ENCODE measurements at places on chromosomes 13 and 19.

DNA sequence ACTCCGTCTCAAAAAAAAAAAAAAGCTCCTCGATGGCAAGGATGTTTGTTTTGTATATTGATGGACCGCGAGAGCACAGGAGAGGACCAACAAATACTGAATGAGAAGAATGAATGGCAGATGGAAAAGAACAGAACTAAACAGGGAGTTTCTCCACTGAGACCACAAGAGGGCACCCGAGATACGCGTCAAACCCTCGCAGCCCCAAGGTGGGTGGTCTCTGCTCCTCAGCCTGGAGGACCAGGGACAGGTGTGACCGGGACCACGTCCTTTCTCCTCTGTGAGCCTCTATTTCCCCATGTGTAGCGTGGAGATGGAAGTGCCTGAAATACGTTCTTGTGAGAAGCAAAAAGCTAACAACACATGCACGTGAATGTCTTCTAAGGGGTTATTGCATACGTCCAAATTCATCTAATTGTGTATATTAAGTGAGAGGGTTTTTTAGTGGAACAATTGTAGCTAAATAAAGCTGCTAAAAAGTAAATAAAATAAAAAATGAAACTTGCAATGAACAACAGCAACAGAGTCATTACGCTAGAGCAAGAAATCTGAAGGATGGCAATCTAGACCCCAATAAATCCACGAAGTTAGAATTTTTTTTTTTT, 8.3 kb upstream of the CDC42EP5 start:
- no peak for DNase-seq

GRCh38 chr19:44580366-44580895, 32.9 kb upstream of the IGSF23 start:
- no peak for DNase-seq

GRCh38 chr13:99741960-99742359, 229.6 kb downstream of the ZIC5 start:
- DNase-seq: no peak

DNA sequence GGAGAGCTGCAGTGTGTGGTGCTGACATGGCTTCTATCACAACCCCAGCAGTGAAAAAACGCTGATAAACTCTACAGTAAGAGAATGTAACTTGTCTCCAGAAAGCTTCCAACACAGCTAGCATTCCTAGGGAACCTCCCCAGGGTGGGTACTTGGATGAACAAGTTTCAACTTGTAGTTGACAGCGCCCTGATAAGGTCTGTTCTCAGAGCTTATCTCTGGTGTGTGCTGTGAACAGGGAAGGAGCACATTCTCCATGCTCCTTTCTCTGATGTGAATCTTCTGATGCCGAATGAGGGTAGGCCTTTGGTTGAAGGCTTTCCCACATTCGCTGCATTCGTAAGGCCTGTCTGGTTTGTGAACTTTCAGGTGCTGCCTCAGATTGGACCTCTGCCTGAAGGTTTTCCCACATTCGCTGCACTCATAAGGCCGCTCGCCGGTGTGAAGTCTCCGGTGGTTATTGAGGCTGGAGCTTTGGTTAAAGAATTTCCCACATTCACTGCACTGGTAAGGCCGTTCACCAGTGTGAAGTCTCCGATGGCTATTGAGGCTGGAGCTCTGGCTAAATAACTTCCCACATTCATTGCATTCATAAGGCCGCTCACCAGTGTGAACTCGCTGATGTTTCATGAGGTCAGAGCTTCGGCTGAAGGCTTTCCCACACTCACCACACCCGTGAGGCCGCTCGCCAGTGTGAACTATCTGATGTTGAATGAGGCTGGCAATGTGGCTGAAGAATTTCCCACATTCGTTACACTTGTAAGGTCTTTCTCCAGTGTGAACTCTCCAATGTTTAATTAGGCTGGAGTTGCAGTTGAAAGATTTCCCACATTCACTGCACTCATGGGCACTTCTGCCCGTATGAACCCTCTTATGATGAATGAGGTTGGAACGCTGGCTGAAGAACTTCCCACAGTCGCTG, 5.9 kb downstream of the ZNF792 start:
- no peak for DNase-seq

- no peak for DNase-seq
These were observed 1.2 kb upstream of the EMC10 start for GRCh38 chr19:50475101-50475568.

DNA sequence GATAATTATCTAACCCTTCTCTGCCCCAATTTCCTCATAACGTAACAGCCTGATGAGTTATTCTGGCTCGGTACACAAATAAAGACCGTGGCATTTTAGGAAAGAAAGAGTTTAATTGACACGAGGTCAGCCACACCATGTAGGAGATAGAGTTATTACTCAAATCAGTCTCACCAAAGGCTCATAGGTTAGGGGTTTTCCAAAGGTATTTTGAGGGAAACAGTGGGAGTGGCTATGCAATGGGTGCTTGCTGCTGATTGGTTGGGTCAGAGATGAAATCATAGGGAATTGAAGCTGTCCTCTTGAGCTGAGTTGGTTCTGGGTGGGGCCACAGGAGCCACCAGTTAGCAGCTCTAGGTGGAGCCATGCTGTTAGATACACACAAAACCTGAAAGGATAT, 137.5 kb downstream of the FREM2 start:
- DNase-seq: no peak

DNA sequence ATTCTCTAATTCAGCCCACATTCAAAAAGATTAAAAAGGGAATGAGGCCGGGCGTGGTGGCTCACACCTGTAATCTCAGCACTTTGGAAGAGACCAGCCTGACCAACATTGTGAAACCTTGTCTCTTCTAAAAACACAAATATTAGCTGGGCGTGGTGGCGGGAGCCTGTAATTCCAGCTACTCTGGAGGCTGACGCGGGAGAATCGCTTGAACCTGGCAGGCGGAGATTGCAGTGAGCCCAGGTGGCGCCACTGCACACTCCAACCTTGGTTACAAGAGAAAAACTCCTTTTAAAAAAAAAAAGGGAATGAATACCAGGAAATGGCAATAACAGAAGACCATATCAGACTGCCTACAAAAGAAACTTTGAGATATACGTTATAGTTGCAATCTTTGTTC, 1244.5 kb downstream of the PCDH9 start:
- DNase-seq: no peak

- DNase-seq: no peak
These were observed 2.1 kb downstream of the PROSER1 start for GRCh38 chr13:39035799-39036198.

- no peak for DNase-seq
These were observed 1773.6 kb downstream of the OLFM4 start for GRCh38 chr13:54802226-54802625.

GRCh38 chr19:39557811-39558623, 18.1 kb upstream of the EID2 start:
- no peak for DNase-seq

DNA sequence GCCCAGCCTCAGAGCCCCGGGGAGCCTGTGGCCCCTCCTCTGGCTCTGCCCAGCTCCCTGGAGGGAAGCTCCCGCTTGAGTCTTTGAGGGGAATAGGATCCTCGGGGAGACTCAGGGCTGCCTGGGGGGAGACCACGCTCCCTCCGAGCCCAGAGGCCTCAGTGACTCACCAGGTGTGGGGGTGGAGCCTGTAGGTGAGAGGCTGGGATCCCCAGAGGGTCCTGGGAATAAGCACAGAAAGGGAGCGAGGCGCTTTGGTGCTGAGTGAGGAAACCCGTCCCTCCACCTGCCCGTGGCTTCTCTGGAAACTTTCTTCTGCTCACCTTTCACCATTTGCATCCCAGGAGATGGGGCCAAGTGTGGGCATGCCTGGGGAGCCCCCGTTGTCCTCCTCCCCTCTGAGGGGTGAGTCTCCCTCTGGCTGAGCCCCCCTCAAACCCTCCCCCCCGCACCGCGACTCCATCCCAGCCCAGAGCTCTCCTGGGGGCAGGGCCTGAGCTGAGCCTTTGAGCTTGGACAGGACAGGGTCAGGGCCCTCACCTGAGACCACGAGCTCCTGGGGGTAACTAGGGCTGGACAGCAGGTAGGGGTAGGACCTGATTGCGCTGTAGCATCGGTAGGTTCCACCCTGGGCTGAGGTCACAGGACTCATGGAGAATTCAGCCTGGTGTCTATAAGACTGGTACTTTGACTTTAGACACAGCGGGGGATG, 2.7 kb downstream of the LILRB5 start:
- no peak for DNase-seq

GRCh38 chr19:20209051-20209450, 42.0 kb downstream of the ZNF486 start:
- no peak for DNase-seq

DNA sequence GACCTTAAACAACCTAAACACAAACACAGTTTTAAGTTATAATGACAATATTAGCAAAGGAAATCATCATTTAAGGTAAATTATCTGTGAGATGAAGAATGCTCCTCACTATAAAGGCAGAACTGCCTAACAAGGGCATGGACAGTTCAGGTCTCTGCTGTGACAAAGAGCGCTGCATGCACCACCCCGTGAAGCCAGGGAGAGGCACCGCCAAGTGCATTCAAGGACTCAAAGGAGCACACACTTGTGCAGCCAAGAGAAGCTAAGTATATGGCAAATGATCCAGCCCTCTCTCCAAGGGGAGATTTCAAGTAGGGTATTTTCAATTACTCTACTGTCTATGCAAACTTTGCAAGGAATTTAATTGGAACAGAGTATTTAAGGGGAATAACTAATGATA, 126.0 kb downstream of the RAP2A start:
- DNase-seq: no peak

DNA sequence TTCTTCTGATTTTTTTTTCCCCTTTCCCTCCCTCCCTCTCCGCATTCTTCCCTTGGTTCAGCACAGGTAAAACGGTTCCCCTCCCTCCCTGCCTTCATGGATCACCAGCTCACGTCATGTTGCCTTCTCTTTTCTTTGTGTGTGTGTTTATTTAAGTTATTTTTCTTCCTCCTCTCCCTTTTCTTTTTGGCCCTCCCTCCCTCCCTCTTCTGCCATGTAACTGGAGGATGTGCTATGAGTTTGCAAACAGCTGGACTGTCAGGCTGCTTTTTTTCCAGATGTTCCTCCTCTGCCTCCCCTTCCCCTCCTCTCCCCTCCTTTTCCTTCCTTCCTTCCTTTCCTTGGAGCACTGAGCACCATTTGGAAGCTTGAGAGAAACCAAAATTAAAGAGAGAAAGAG, 2.0 kb downstream of the LENG9 start:
- DNase-seq: no peak

DNA sequence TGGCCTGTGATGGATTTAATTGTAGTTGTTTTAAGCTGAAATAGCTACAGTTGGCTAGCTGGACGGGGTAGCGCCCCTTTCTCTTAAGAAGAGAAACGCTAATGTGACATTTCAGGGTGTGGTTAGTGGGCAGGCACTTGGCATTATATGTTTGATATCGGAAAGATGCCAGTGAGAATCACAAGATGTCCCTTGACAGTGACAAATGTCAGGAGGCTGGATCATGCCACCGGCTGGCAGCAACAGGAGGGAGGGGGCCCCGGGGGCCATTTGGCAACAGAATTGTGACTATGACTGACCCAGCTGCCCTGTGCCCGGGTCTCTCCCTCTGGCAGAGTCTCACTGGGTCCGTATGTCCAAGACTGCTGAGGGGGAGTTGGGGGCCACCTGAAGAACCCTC, 4.7 kb downstream of the DCAF15 start:
- DNase-seq: no peak

DNA sequence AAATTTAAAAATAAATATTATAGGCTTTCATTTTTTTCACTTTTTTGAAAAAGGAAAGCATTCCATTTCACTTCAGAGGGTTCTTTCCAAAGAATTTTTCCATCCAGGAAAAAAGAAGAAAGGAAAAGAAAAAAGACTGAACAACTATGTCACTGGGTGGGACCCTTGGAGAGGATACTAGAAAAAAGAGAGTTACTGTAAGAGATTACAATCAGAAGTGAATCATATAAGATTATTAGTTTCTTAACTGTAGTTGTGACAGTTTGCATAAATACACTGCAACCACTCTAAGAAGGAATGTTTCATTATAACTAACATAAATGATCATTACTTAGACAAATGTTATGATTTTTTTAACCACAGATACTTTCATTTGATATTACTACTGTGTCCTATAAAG, 87.8 kb downstream of the KLF12 start:
- DNase-seq: no peak

DNA sequence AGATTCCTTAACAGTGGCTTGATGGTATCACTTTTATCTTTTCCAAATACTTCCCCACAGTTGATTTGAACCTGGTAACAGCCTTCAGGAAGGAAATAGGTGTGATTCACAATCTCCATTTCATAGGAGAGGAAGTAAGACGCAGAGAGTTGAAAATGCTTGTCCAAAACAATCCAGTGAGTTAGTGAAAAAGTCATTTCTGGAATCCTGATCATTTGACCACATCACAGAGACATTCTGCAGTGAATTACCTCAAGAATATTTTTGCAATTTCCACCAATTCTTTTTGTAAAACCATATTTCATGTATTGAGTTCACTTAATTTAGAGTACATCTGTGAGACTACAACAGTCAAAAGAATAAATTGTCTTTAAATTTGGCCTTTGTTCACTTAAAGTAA, 292.8 kb downstream of the DCLK1 start:
- DNase-seq: no peak

Measured in stimulated activated CD8-positive, alpha-beta memory T cell treated with anti-CD3 and anti-CD28 coated beads, Interleukin-15, amount 100 ng/mL, for 24 hours (primary cell).